ENCODE measurements at places on chromosomes 4 and X. TPM values are rescaled to one million over a fixed set of nuclear protein-coding genes. Genes with fewer than 3 reads are reported as not detected.

Gene RXFP1
- not detected for total RNA-seq

Gene ETNPPL
- total RNA-seq = not detected

Gene SLC6A8
- 0.42 TPM for total RNA-seq

Gene NPNT
- total RNA-seq = not detected

DNA sequence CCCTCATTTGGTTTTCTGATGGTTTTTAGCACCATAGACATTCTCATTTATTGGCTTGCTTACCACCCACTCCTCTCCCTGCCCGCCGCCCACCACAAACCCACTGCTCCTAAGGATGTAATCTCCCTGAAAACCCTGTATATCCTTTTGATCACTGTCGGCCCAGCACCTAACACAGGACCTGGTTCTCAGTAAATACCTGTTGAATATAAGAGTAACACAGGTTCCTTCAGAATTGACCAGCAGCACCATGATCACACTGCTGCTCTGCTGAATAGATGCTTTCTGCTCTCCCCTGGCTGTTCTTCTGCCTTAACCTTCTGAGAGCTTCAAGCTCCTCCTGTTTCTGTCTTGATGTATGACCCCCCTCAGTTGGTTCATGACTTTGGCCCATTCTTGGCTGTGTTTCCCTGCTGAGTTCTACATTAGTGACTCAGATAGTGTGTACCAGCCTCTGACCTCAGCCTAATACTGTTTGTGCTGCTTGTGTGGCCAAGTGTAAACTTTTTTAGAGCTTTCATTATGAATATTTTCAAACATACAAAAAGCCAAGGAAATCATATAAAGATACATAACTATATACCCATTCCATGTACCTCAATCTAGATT is 265.3 kb downstream of the FRMPD4 start:
- no peak for DNase-seq

GRCh38 chr4:47774079-47774478 is 63.8 kb downstream of the CORIN start:
- no peak for DNase-seq

- DNase-seq = no peak
Measured at GRCh38 chr4:5524446-5525299, 183.7 kb downstream of the EVC2 start.

DNA sequence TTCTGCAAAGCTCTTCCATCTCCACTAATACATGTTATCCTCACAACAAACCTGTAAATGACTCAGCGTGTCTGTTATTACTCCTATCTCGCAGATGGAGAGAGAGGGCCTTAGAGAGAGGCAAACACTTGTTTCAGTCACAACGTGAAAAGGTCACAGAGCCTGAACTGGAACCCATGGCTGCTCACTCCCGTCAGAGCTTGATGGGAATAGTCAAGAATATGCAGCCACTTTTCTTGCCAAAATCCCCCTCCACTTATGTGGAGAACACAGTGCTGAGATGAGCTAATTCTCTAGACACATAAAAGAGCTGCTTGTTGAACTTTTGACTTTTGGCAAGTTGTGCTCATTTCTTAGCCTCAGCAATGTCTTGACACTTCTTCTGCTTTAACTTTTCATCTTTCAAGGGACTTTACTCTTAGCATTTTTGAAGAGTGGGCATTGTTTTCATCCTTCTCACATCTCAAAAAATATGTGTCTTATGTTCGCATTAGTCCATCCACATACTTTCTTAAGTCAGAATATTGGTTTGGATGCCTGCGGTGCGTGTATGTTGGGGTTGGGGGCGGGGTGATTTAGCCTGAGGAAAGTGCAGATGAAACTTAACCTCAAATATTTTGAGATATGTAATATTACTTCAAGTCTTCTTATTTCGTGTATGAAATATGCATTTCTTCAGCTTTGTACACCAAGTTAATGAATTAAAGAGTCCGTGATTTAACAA is 69.2 kb downstream of the SYNPO2 start:
- DNase-seq = no peak

DNA sequence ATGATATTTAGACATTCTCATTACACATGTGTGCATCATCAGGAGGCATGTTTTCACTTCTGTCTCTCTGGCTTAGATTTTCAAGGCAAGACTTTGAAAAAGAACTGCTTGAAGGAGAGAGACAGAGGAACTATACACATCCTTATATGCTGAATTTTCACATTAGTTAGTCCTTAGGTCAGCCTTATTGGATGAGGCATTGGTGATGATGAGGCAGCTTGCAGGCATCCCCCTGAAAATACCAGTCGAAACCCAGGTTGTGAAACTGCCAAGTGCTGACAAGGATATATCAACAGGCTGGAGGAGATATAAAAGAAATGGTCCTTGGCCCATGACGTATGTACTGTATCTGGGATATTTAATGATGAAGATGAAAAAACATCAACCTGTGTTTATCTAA is 297.2 kb upstream of the AADAT start:
- DNase-seq = no peak

DNA sequence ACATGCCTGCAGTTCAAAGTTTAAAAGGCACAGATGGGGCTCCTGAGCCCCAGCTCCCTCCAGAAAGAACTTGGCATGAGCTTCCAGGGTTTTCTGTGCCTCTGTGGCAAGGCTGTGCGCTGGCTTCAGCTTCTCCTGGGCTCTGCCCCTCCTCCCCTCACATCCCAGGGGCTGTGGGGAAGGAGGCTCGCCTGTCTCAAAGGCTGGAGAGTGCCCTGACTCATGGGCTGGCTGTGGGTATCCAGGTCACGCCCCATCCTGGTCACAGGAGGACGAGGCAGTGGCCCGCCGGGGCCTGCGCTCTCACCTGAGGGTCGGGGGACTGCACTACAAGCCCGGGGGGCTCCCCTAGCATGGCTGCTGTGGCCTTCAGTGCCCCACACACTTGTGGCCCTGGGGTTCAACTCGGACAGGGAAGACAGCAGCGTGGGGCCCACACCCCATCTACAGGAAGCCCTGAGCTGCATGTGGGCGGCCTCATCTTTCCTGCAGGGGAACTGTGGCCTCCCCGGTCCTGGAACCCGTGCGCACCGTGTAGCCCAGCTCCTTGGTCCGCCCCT is 17.9 kb downstream of the LRPAP1 start:
- no peak for DNase-seq

- DNase-seq = no peak
Measured at GRCh38 chr4:144115519-144115918, 25.0 kb downstream of the GYPA start.

GRCh38 chrX:83934220-83934619 is 73.3 kb downstream of the CYLC1 start:
- no peak for DNase-seq
